Lower lobe of right lung (tissue), 2 donors: ENCODE measurements at places on chromosomes 7 and 10.
A peak's percentile ranks its signal among the peaks of the same experiment; 100 is the strongest.

GRCh38 chr10:127090138-127090537 is 106.3 kb downstream of the INSYN2A start:
- DNase-seq = no peak

DNA sequence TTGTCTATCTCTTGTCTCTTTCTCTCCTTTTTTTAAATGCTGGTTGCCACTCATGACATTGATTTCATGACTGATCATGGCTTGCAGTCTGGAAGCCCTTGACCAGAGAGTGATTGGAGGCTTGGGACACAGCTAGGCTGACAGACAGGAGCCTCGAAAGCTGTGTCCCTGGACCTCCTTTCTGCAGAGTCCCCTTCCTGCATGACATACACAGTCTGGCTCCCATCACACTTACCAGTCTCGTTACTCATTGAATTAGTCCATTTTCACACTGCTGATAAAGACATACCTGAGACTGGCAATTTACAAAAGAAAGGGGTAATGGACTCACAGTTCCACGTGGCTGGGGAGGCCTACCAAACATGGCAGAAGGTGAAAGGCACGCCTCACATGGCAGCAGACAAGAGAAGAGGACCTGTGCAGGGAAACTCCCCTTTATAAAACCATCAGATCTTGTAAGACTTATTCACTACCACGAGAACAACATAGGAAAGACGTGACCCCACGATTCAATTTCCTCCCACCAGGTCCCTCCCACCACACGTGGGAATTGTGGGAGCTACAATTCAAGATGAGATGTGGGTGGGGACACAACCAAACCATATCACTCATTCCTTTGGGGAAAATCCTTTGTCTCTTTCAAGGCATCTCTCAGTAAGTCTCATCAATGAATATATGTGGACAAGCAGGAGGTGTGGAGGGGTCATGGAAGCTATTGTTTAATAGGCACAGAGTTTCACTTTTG is 102.3 kb downstream of the TBXAS1 start:
- DNase-seq = no peak

DNA sequence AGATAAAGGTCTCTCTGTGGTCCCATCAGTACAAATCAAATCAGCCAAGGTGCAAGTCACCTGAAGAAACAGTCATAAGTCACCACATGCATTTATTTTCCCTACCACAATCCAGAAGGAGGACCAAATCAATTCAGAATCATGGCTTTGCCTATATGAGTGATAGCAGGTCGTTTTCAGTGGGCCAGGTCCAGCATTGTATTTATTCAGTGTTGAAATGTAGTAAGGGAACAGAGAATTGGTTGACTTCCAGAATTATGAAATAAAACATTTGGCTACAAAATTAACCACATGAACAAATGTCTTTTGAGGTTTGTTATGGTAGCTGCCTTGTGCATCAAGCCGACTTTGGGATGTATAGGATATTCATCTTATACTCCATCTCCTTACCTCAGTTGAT is 88.4 kb downstream of the POLR1F start:
- DNase-seq = no peak

GRCh38 chr10:110016039-110016438 is 8.3 kb downstream of the ADD3 start:
- no peak for DNase-seq

- no peak for DNase-seq
These were observed 58.3 kb upstream of the HECW1 start for GRCh38 chr7:43054052-43054722.

DNA sequence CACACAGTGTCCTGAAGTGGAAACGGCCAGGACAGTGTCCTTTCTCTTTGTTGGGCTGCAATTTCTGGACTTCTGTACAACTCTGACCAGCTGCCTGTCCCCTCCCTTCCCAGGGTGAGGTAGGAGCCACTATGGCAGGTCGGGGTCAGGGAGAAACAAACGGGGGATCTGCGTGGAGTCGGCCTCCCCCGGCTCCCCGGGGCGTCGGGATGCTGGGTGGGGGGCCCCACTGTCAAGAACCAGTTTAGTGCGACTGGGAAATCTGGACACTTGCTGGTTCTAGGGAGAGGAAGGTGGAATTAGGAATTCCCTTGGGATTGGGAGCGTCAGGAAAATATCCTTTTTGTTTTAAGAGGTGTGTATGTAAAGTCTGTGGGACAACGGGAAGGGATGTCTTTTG is 567 bp downstream of the SYCE1 start:
- no peak for DNase-seq

DNA sequence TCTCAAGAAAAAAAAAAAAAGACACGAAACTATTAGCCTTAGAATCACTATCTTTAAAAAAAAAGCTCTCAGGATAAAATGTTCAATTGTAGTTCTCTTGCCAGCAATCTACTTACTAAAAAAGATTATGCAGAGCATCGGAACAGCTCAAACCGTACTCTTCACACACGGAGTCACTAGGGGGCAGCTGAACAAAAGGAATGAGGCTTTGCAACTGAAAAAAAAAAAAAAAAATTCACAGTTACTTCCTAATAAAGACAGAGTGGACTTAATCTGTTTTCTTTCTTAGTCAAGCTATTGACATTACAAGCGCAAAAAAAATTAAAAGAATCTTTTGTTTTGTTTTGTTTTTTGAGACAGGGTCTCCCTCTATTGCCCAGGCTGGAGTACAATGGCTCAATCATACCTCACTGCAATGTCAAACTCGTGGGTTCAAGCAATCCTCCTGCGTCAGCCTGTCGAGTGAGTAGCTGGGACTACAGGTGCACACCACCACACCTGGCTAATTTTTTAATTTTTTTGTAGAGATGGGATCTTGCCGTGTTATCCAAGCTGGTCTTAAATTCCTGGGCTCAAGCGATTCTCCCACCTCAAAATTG is 11.5 kb downstream of the PMS2 start:
- DNase-seq = no peak

GRCh38 chr7:21844742-21845141 is 101.0 kb downstream of the CDCA7L start:
- no peak for DNase-seq

- DNase-seq = no peak
These were observed 49.3 kb upstream of the AGBL3 start for GRCh38 chr7:134936893-134937510.

DNA sequence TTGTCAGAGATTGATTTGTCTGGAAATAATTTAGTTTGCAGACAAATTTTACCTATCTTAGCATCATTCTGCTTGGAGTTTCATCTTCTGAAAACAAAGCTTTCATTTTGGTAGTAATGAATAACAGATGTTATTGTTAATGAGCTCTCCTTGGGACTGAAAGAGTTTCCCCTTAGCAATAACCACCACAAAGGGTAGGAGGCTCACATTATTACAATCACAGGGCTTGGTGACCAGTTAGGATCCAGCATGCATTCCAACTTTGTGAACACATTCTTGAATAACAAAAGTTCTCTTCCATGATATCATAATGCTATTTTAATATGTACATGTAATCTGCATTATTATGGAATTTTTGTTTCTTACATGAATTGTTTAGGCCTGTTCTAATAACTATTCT is 148.8 kb upstream of the VWC2 start:
- no peak for DNase-seq

DNA sequence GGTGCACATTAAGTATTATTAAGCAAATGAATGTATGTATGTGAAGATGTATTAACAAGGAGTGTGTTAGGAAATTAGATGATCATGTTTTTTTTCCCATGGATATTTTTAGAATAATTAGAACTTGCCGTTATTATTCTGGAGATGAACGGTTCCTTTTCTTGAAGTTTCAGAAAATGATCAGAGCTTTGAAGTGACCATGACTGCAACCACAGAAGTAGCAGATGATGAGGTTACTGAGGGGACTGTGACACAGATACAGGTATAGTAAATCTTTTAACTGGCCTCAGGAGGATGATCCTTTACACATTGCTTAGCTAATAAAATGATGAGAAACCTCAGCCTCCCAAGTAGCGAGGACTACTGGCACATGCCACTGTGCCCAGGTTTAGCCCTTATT is 18.6 kb downstream of the DMTF1 start:
- DNase-seq = no peak

- DNase-seq = peak; percentile 46
These were observed 5.4 kb upstream of the DMTF1 start for GRCh38 chr7:87146740-87147386.

GRCh38 chr10:71534568-71535194 is 138.0 kb downstream of the CDH23 start:
- no peak for DNase-seq

DNA sequence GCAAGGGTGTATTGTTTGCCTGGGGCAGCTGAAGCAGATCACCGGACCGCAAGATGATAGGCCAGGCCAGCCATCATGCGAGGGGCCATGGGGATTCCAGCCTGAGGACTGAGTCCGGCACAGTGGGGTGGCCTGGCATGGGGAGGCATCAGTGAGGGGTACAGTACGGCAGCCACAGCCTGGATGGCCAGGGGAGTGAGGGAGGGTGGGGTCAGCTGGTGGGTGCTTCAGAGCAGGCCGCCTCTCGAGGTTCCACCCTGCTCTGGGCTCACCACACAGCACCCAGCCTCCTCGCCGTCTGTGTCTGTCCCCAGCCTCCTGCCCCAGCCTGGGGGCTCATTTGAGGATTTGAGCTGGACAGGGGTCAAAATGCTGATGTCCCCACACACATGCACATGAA is 508.5 kb upstream of the FOXK1 start:
- no peak for DNase-seq

GRCh38 chr10:51083356-51083853 is 9.1 kb downstream of the PRKG1 start:
- DNase-seq = no peak

- DNase-seq = no peak
These were observed 135.8 kb upstream of the CXCL12 start for GRCh38 chr10:44520651-44521050.

GRCh38 chr10:101567165-101568006 is 20.7 kb downstream of the POLL start:
- no peak for DNase-seq

GRCh38 chr10:60281792-60282353 is 107.8 kb downstream of the ANK3 start:
- no peak for DNase-seq

- no peak for DNase-seq
These were observed 19.9 kb downstream of the TMEM270 start for GRCh38 chr7:73880755-73881328.

- no peak for DNase-seq
These were observed 35.7 kb downstream of the PDZD8 start for GRCh38 chr10:117339578-117339977.

DNA sequence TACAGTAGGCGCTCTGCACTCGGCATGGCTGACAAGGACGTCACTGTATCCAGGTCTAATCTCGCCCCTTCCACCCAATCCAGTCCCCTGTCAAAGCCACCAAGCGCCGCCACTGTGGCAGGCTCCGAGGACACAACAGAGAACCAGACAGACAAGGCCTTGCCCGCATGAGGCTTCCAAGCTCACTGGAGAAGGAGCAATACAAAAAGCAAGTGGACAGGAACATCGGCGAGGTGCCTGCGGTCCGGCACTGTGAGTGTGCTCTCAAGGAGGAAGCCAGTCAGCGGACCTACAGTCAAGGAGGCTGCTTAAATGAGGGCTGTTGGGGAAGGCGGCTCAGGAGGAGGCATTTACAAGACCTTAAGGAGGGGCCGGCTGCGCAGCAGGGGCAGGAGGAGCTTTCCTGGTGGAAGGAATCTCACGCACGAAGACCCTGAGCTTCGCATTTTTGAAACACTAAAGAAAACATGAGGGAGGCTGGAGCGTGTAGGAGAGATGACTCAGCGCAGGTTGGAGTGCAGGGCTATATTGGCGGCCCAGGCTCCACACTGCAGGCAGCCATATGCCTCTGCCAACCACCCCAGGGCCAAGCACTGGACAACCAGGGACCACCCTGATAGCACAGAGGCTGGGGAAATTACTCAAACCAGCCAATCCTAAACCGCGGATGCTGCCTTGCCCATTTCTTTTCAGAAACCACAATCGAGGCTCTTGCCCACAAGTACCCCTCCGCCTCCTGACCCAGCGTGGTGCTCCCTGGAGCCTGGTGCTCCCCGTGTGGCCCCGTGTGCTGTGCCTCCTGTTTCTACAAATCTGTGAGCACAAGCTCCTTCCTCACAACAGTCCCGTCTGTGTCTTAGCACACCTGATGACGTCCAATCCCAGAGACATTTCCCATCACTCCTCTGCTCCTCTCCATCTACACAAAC is 28.9 kb downstream of the GNA12 start:
- DNase-seq = no peak

- no peak for DNase-seq
These were observed 191.4 kb upstream of the SVIL start for GRCh38 chr10:29826221-29826620.

DNA sequence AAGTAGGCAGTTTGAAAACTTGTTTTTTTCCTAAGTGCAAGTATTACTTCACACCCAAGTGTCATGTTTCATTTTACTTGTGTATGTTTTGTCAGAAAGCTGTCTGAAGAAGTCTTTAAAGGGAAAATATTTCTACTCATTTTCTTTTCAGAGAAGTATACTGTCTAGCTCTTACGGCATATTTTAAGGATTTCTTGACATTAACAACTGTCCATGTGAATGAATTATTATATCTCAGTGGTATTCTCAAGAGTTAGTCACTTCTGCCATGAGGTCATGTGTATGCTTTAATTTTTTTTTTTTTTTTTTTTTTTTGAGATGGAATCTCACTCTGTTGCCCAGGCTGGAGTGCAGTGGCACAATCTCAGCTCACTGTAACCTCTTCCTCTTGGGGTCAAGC is 229.5 kb downstream of the BICC1 start:
- no peak for DNase-seq

- DNase-seq = no peak
These were observed 869.4 kb upstream of the PHF14 start for GRCh38 chr7:10104292-10104691.

GRCh38 chr7:54831644-54832095 is 72.7 kb upstream of the SEC61G start:
- DNase-seq = no peak

- peak; percentile 51 for DNase-seq
These were observed 33.8 kb downstream of the IL15RA start for GRCh38 chr10:5943536-5943935.

DNA sequence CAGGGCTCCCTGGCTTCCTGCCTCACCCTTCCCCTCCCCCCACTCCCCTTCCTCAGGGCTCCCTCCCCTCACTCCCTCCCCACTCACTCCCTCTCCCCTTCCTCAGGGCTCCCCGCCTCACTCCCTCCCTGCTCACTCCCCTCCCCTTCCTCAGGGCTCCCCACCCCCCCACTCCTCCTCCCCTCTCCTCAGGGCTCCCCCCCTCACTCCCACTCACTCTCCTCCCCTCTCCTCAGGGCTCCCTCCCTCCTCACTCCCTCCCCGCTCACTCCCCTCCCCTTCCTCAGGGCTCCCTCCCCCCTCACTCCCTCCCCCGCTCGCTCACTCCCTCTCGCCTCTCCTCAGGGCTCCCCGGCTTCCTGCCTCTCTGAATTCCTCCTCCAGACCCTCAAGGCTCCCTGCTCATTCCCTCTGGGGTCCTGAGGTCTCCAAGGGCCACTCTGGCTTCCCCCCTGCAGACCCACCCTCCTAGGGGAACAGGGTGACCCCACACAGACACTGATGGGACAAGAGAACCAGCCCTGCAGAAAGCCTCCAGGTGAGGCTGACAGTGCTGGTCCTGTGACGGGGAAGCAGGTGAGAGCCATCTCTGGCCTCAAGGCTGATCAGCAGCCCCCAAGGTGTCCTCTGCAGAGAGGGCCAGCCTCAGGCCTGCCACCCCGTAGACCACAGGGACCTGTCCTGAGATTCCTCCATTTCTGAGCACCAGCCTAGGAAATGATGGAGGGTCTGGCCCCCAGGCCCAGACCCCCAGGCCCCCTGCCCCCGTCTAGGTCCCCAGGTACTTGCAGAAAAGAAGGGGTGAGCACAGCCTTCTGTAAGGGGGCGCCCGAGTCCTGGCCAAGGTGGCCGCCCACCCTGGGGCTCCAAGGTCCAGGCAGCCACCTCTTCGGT is 47.2 kb downstream of the PWWP2B start:
- no peak for DNase-seq

GRCh38 chr10:94220717-94221116 is 142.0 kb downstream of the NOC3L start:
- DNase-seq = no peak
